MG63 (cell line): ENCODE measurements at places on chromosomes 11 and 22.

DNA sequence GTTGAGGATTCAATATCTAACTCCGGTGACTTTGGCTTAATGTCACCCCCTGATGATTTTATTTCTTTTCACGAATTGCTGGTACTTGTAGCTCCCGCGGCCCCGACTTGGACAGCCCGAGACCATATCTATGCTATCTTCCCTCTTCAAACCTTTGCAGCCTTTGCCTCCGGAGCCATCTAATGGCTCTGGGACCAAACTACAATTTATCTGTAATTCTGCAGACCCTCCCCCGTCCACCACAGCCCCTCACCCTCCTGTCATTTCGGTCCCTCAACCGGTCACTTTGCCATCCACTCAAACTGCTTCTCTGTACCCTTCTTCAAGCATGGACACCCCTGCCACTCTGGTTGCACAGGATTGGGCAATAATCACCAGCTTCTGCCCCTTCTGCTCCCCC is 25.7 kb upstream of the ALDH3B2 start:
- no peak for DNase-seq

DNA sequence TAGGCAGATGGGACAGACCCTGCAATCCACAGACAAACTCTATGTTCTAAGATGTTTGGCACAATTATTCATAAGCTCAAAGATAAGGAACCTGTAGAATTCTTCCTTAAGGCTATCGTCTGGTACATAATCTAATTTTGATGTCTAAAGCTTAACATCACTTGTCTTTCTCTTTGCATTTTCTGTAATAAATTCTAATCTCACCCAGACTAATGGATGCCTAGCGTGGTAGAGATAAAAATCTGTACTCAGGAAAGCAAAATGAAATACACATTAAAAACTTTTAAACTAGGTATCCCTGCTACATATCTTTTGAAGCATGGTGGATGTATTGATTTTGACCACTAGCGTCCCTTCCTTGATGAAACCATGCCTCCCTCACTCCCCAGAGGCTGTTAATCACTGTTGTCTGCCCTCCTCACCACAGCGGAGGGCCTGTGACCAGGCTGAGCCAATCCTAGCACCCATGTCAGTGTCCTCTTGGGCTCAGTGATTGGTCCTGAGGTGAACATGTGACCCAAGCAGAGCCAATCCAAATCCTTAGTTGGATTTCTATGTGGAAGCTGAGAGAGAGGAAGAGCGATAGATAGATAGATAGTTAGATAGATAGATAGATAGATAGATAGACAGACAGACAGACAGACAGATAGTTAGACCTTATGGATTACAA is 82.2 kb upstream of the GRK3 start:
- DNase-seq, result no peak

DNA sequence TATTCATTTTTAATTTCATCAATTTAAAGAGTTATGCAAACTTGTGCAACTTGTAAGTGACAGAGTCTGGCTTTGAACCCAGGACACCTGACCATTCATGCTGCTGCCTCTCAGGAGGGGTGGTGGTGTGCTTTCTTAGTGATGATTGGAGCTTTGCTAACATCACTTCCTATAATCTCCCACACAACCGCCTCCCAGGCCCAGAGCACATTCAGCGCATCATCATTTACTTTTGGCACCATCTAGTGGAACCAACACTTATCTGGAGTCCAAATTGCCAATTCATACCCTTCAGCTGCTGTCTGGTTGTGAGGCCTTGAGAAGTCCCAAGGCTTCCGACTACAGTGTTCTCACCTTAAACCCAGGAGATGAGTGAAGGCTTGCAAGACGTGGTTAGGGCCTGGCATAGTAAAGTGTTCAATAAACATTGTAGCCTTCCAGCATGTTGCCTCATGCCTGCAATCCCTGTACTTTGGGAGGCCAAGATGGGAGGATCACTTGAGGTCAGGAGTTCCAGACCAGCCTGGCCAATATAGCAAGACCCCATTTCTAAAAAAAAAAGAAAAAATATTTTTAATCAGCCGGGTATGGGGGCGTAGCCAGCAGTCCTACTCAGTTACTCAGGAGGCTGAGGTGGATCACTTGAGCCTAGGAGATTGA is 1.1 kb upstream of the TTLL1 start:
- peak; percentile 75 for DNase-seq

GRCh38 chr22:36369922-36370791 is 17.6 kb downstream of the MYH9 start:
- peak; percentile 27 for DNase-seq

DNA sequence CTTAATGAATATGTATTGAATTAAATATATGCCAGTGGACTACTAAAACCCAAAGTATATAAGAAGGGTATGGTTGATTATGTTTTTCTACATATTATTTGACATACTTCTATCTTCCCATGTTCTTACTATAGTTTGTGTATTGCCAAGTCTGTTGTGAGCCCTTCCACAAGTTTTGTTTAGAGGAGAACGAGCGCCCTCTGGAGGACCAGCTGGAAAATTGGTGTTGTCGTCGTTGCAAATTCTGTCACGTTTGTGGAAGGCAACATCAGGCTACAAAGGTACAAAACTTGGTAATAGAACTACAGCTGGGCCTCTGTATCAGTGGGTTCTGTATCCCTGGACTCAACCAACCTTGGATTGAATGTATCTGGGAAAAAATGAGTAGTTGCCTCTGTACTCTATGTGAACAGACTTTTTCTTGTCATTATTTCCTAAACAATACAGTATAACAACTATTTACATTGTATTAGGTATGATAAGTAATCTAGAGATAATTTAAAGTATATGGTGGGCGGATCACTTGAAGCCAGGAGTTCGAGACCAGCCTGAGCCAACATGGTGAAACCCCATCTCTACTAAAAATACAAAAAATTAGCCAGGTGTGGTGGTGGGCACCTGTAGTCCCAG is 38.7 kb upstream of the TTC36 start:
- peak; percentile 45 for DNase-seq

DNA sequence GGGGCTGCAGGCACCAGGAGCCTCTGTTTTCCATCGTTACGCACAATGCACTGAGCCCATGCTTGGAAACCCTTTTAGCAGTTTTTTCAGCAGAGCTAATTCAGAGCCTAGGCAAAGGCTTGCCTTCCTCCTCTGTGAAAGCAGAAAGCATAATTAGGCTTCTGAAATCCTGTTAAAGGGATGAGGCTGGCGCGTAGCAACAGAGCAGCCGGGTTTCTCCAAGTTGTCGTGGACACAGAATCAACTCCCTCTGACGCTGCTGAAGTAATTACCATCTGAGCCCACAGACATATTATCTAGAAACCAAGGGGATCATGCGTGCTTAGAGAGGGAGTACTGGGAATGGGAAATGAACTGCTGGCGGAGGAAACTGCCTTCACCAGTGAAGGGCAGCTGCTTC is 85.4 kb downstream of the MYO18B start:
- DNase-seq, result no peak

DNA sequence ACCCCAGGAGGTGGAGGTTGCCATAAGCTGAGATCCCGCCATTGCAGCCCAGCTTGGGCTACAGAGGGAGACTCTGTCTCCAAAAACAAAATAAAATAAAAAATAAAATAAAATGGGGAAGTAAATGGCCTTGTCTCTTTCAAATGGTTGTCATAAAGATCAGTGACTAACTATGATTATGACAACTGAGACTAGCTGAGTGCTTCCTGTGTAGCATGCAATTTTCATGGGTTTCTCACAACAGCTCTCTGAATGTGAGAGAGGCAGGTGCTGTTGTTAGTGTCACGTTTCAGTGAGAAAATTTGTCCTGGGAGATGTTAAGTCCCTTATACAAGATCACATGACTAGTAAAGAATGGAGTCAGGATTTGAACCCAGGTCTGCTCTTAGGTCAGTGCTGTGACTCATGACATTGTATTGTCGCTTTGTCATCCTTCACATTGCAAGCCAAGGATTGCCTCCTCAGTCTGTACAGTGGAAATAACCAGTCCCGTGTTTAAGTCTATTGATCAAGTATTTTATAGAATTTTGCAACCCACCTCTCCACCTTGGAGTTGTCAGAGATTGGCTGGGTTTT is 163.3 kb upstream of the CCDC90B start:
- DNase-seq, result no peak

GRCh38 chr11:130476200-130476921 is 27.9 kb downstream of the ADAMTS15 start:
- DNase-seq, result no peak

GRCh38 chr11:62732830-62733229 is 4.5 kb downstream of the TTC9C start:
- no peak for DNase-seq

- DNase-seq, result no peak
These were observed 13.3 kb downstream of the IL17REL start for GRCh38 chr22:49999063-49999945.

DNA sequence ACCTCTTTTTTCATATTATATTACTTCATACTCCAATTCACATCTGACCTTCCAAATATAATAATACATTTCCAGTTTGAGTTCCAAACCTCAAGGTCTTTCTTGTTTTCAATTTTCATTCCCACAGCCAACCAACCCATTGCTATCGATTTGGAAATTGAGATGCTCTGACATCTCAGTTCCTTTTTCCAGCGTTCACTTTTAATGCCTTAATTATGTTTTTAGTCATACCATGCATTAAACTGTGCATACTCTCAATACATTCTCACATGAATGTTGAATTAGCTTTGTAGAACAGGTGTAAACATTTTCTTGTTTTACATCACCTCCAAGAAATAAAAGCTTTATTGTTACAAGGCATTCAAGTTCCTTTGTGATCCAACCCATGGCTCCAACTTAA is 294.2 kb upstream of the ANO3 start:
- DNase-seq, result no peak

- peak; percentile 7 for DNase-seq
These were observed 79.0 kb downstream of the AASDHPPT start for GRCh38 chr11:106156290-106156937.

DNA sequence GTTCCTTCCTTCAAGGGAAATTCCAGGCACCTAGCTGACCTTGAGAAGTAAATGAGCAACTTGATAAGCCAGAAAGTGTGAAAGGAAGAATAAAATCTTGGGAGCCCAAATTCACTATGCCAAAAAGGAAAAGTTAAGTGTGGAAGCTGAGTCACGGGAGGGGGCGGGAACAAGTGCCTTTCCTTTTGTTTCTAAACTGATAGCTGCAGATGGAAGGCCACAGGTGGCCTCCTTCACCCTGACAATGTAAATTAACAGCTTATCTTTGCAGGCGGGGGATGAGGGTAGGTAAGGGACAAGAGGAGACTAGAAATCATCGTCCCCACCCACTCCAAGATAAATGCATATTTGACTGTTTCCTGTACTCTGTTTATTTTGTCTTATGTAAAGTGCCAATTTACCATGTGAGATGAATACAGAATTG is 36.4 kb upstream of the TREH start:
- no peak for DNase-seq

DNA sequence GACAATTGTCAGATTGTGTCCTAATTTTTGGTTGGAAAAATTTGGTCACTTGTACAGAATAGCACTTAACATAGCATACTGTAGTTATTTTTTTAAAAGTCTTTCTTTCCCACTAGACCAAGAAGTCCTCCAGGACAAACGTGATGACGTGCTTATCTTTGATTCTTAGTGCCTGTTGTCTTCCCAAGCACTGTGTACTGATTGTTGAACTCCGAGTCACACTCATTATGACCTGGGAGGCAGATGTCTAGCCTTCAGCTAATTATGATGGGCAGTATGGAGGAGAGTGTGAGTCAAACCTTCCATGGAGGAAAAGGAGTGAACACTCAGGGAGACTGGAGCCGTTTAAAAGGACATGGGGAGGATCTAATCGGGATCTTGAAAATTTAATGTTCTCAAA is 119.8 kb downstream of the SPON1 start:
- no peak for DNase-seq

GRCh38 chr11:33970984-33971466 is 79.1 kb upstream of the LMO2 start:
- DNase-seq, result peak; percentile 12

DNA sequence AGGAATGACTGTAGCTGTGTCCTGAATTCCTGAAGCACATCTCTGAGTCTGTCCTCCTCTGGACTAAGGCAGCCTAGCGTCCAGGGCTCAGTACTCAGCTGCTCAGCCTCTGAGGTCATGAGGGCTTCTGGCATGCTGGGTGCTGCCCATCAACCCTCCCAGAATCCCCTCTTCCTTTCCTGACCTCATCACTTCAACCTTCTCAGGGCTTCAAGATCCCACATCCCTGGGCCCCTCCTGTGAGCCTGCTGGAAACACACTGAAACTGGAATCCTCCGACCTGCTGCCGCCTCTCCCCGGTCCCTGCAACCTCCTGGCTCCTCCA is 803 bp downstream of the KRTAP5-8 start:
- DNase-seq, result no peak

GRCh38 chr22:48302657-48303368 is 1524.9 kb downstream of the BRD1 start:
- no peak for DNase-seq

DNA sequence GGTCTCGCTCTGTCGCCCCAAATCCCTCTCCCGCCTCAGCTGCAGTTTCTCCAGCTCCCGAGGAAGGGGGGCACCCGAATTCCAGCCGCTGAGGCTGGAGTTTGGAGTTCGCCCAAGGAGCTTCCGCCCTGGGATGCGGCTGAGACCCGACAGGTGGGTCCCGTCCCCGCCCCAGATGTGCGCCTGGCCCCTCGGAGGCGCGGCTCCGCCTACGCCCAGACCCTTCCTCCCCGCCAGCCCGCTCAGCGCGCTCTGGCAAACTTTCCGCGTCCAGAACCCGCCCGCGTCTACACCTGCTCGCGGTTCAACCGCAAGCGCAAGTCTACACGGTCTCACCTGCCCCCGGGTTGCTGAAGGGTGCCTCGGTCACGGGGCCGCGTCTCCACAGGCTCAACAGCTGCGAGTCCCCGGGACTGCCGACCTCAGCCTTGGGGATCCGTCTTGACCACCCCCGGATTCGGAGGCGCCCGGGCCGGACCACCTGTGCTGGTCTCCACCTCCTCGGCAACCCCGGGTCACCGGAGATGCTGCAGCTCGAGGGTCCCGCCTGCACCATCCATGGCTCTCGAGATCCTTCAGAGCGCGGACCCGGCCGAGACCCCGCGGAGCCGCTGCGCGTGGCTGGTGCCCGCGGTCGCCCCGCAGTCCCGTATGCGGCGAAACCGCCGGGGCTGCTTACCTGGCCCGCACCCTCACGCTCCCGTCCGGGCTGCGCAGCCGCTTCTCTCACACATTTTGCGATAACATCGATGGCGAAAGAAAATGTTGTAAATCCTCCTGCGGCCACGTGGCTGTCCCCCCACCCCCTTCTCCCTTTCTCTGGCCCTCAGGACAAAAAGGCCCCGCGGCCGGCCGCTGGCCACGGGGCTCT is 63.6 kb downstream of the NFAM1 start:
- DNase-seq, result no peak

- DNase-seq, result peak; percentile 47
These were observed 139.4 kb downstream of the TEAD1 start for GRCh38 chr11:12813371-12814225.

DNA sequence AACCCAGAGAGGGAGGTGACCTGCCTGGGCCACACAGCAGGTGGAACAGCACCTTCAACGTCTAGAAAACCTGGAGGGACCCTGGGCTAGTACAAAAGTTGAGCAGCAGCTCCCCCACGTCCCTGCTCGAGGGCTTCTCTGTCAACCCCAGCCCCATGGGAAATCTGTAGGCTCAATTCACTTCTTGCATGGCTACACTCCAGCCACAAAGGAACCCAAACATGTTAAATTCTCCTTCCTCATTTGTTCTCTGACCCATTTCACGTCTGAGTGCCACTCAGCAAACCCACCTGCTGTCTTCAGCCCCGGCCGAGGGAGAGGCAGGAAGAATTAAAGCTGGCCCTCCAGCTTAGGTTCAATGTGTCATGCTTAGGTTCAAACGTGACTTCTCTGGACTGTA is 418.5 kb downstream of the MIAT start:
- DNase-seq, result no peak

GRCh38 chr11:12263141-12263693 is 114.2 kb upstream of the PARVA start:
- no peak for DNase-seq
